ENCODE measurements at places on chromosomes 6 and 20. TPM values are rescaled to one million over a fixed set of nuclear protein-coding genes. Genes with fewer than 3 reads are reported as not detected.

The ADGRB3 gene
- 0.83 TPM for total RNA-seq

The HEY2 gene
- 0.63 TPM for total RNA-seq

The NRN1 gene
- total RNA-seq = 0.39 TPM

The SIRPD gene
- not detected for total RNA-seq

The ZGPAT gene
- 12.3 TPM for total RNA-seq

The COL9A3 gene
- total RNA-seq = 0.39 TPM

The JAG1 gene
- 136 TPM for total RNA-seq

The PLN gene
- total RNA-seq = 17.5 TPM

The NKX2-2 gene
- not detected for total RNA-seq

The HLA-DOA gene
- total RNA-seq = not detected

The TMEM30A gene
- 281 TPM for total RNA-seq

The TGM3 gene
- not detected for total RNA-seq

The BANF2 gene
- total RNA-seq = not detected

The C20orf141 gene
- not detected for total RNA-seq

The SIRPA gene
- 13.6 TPM for total RNA-seq

The BPIFB2 gene
- total RNA-seq = not detected

The KIFC1 gene
- 5.0 TPM for total RNA-seq

The OXT gene
- total RNA-seq = not detected

The BCAS4 gene
- 19.5 TPM for total RNA-seq
